Aorta (tissue), 5 donors: ENCODE measurements at places on chromosomes 12 and 14. TPM values are rescaled to one million over a fixed set of nuclear protein-coding genes. Genes with fewer than 3 reads are reported as not detected.

ARF6 gene
- total RNA-seq = 56.3 TPM

TMEM229B gene
- total RNA-seq = 4.8 TPM

TDRD9 gene
- 1.7 TPM for total RNA-seq

SPIC gene
- not detected for total RNA-seq

CRIP2 gene
- total RNA-seq = 267 TPM

CDCA3 gene
- total RNA-seq = 0.42 TPM

SIX1 gene
- total RNA-seq = 10.6 TPM

PAX9 gene
- total RNA-seq = 3.4 TPM

SLC39A5 gene
- total RNA-seq = not detected

SMCO2 gene
- 0.90 TPM for total RNA-seq

IRAK3 gene
- total RNA-seq = 29.7 TPM

DHRS4L2 gene
- 15.1 TPM for total RNA-seq

NEDD8 gene
- total RNA-seq = 123 TPM

HRK gene
- 0.06 TPM for total RNA-seq

TSHR gene
- total RNA-seq = 0.29 TPM

P2RX2 gene
- total RNA-seq = not detected

ACVRL1 gene
- 96.9 TPM for total RNA-seq

ANO2 gene
- 30.8 TPM for total RNA-seq

CBLN3 gene
- total RNA-seq = 10.2 TPM

RACGAP1 gene
- total RNA-seq = 10.1 TPM

ESPL1 gene
- 0.49 TPM for total RNA-seq
